ENCODE measurements at places on chromosomes 12 and 14.

- DNase-seq: no peak
Observed at GRCh38 chr14:63647696-63648410, 6.2 kb upstream of the WDR89 start.

GRCh38 chr12:84986586-84986985 is 49.5 kb downstream of the TSPAN19 start:
- DNase-seq: peak; percentile 2

DNA sequence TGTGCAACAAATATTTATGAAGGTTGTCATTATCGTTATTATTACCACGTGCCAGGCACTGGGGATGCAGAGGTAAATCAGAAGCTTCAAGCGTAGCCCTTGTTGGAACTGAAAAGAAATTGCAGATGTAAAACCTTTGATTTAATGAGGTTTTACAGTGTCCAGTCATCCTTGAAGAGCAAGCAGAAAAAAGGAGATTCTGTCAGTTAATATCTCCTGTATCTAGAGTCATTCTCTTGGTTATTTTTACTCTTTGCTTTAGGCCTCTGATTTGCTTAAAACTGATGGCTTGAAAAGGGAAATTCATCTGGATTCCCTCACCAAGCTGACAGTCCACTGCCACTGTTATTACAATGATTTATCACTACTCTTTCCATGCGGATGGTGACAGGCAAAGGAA is 179.3 kb downstream of the GALC start:
- no peak for DNase-seq

DNA sequence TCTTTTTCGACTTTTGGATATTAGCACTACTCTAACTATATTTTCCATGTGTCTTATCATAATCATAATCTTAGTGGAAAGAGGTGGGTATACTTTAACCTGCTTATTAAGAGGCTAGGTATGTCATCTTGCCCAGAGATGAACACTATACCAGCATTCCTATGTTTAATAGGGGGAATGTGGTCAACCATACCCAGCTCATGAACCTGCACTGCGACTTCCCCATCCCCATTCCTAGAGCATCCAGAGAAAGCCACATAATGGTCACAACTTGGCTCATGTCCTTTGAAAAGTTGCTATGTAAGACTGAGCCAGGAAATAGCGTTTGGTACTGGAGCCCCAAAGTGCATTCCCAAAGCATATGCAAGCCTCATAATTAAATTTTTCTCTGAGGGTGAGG is 55.2 kb downstream of the TMCC3 start:
- no peak for DNase-seq

GRCh38 chr14:69519204-69520100 is 34.9 kb downstream of the PLEKHD1 start:
- no peak for DNase-seq

DNA sequence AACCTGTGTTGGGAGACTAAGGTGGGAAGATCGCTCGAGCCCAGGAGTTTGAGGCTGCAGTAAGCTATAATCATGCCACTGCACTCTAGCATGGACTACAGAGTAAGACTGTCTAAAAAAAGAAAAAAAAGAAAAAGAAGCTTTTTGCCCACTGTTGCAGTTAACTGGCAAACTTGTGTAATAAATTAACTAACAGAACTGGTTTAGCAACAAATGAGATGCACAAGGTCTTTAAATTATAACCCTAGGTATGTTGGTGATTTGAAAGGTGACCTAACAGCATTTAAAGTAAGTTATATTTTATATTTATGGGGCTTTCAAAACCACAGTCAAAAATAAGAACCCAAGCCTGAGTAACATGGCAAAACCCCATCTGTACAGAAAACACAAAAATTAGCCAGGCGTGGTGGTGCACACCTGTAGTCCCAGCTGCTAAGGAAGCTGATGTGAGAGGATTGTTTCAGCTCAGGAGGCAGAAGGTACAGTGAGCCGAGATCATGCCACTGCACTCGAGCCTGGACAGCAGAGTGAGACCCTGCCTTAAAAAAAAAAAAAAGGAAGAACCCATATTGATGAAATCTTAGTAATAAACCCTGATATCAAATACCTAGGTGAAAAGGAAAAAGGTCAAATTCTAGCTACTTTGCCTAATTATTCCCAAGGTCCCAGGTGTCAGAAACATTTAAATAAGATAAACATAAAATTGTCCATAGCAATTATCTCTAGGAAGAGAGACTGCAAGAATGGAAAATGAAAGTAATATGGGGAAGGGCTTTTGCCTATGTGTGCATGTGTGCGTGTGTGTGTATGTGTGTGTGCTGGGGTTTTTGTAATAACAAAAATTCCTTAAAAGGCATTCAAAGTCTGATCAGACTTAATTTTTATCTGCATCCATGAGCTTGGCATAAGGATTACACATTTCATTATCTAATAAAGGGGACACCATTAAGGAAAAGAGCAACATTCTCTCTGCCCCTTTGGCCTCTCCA is 15.4 kb downstream of the SYNE2 start:
- peak; percentile 58 for DNase-seq

GRCh38 chr12:180445-180844 is 33.5 kb downstream of the SLC6A12 start:
- no peak for DNase-seq

DNA sequence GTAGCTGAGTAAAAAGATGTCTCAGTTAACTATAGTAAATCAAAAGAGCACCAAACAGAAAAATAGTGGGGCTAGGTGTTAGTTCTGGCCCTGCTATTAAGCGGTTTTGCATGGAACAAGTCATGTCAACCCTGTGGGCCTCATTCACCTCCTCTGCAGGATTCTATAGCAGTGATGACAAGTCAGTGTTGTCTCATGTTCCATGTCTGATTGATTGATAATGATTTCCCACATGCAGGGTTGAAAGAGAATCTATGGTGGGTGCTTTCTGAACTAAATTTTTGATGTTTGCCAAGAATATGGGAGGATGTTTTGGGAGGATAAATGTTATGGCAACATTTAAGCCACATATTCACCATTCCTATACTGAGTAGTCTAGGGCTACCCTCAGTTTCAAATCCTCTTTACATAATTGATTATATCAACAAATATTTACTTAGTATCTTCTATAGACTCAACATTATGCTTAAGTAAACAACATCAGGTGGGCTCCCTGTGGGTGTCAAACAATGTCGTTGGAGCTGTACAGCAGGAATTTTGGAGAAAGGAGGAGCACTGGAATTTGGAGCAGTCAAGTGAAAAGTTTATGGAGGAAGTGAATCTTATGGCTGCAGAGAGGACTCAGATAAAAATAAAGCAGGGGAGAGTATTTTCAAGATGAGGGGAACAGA is 48.6 kb downstream of the IRAK3 start:
- no peak for DNase-seq

DNA sequence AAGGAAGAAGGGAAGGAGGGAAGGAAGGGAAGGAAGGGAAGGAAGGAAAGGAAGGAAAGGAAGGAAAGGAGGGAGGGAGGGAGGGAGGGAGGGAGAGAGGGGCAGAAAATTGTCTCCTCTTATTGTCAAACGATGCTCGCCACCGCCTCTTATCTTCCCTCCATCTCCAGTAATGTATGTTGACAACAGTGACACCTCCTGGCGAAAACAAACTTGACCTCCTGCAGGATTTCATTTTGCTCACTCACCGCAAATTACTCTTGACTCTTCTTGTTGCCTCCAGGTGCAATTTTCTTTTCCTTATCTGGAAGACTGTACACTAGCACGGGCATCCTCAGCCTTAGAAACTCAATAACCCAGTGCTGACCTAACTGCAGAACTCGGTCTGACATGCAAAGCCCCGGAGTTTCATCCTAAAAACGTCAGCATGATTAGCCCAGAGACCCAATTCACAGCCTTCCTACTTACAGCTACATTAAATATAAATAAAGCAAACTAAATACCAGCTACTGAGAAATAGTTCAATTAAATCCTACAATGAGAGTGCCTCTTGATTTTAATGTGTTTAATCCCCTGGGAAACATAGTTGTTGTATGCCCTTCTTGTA is 512.4 kb upstream of the TMPO start:
- DNase-seq: peak; percentile 44

DNA sequence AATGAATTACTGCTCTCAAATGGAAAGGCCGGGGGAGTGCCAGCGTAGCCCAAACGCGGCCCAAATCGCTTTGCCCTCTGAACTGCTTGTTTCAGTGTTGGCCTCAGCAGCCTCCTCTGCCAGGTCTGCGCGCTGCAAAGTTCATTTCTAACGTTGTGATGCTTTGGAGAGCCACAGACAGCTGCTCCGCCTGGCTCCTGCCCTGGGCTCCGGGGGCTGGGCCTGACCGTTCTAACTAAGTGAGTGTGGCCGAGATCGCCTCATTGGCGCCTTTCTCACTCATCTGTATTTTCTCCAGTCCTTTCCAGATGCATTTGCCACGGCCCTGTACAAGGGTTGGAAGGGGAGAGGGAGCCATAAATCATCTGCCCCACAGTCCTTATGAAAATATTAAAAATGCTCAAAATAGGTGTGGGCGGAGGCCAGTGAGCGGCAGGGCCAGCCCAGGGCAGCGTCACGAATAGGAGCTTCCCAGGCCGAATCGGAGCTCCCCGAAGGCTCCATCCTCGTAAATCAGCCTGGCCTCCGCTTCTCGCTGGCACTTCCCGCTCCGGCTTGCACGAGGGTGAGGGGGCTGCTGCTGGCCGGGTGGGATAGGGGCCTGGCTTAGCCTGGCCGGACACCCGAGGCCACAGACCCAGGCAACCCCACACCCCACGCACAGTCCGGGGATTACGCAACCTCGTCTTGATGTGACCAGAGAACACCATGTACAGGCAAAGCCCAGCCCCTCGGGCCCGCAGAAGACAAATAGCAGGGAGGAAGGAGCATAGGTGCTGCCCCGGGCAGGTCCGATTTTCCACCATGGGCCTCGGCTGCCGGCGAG is 196.6 kb upstream of the DIO3 start:
- DNase-seq: peak; percentile 19

DNA sequence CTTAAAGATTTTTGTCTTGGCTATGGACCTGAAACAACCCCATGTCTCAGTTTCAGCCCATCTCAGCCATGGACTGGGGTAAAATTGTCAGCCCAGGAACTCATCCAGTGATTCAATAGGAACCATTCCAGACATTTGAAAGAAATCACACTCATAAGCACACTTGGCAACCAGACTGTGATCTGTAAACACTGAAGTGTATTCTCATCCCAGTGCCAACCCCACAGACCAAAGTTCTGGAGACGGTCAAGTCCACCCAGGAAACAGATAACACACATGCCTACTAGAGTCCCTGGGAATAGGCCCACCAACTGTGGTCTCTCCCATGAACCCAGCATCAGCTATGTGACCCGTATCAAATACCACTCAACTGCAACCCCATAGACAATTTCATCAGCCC is 804.6 kb downstream of the TRHDE start:
- DNase-seq: no peak

GRCh38 chr14:61319706-61320105 is 1.7 kb upstream of the PRKCH start:
- DNase-seq: no peak

- no peak for DNase-seq
Observed at GRCh38 chr12:49825360-49825970, 2.7 kb downstream of the NCKAP5L start.

- DNase-seq: peak; percentile 53
Observed at GRCh38 chr14:67583711-67584644, 16.1 kb downstream of the PIGH start.

- DNase-seq: no peak
Observed at GRCh38 chr14:50758305-50758704, 72.7 kb downstream of the NIN start.

DNA sequence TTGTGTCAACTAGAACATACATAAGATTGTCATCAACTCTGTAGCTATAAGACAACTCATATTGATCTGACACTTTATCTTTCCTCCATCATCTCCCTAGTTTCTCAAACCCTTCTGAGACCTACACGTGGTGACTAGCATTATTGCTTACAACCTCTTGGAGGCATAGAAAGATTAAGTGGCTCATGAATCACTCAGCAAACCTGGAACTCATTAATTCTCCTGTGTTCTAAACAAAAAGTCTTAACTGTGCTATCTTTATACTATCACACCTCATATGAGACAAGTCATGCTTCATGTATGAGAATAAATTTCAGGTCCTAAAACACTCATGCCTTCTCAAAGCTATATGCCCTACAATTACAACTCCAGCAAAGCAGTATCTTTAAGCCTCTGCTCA is 408.6 kb upstream of the SYT1 start:
- no peak for DNase-seq

- DNase-seq: no peak
Observed at GRCh38 chr12:89671469-89671868, 37.2 kb downstream of the ATP2B1 start.

- DNase-seq: no peak
Observed at GRCh38 chr14:33704481-33704880, 246.4 kb downstream of the EGLN3 start.

DNA sequence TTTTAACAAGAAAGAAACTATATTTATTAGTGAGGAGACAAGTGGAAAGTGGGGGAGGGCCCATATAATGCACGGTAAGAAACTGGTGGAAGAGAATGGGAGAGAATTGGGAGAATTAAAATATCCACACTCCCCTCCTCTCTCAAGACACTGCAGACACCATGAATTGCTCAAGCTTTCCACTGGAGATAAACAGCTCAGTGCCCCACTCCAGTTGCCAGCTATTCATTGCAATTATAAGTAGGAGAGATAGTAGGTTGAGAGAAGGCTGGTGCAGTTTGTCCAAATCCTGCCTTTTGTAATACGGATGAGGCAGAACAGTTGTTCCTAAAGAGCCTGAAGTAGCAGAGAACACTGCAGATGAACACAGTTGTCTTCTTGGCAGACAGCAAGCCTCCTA is 38.2 kb downstream of the DCAF5 start:
- DNase-seq: no peak

- DNase-seq: no peak
Observed at GRCh38 chr14:26870722-26871617, 273.1 kb upstream of the NOVA1 start.

- DNase-seq: no peak
Observed at GRCh38 chr14:72243309-72244293, 311.4 kb downstream of the RGS6 start.

DNA sequence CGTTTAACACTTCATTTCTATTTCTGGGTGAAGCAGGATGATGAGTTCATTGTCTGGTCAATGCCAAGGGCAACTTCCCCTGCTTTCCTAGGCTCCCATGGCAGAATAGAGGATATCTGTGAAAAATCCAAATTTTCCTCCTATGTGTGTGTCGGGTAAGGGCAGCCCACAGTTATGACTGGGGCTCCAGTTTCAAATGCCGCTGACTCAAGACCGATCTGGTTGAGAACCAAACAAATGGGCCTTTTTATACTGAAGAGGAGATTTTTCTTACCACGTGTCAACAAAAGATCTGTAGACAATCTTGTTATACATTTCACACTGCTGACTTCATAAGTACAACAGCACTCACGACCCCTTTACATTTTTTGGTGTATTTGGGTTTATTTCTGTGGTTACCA is 120.8 kb downstream of the CHST11 start:
- no peak for DNase-seq
